ENCODE measurements at places on chromosomes 2 and 18.

DNA sequence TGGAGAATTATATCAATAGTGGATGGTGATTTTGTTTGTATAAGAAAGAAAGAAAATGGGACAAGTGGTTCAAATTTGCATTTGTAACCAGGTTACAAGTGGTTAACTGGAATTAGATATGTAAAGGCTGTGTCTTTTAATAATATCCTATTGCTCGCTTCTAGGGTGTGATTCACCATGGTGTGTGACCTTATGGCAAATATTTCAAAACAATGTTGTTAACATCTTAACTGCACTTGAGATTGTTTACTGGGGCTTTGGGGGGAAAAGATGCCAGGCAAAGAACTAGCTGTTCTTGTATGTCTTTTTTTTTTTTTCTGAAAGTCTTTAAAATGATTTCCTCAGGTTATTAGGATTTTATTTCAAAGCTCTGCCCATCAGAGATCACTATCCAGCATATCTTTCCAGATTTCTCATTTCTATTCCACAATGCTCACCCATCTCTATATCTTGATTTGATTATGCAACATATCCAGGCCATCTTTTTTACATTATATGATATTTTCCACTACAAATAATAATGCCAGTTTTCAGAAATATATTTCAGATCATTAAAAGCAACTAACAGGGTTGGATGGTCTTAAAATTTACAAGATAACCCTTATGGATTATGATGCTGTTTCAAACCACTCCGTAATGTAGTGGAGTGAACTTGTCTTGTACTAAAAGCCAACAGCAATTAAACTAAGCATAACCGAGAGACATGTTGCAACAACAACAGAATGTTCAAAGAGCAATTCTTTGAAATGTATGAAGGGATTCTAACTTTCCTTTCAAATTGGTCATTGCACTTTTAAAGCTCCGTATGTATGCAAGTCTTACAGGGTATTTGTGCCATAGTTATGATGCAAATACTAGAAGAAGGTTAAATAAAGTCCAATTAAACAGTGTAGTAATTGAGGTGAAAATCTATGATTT lies 341.5 kb upstream of the ETAA1 start:
- no peaks in the 10 kb centered on the region for H3K36me3 ChIP-seq
- no peaks in the 10 kb centered on the region for H3K4me1 ChIP-seq
- DNase-seq = no peak
- no peak overlapping the region for H3K27ac ChIP-seq

GRCh38 chr2:33166287-33166881 lies 219.6 kb downstream of the LTBP1 start:
- H3K27ac ChIP-seq = no peak overlapping the region
- no peaks in the 10 kb centered on the region for H3K4me1 ChIP-seq
- no peaks in the 10 kb centered on the region for H3K36me3 ChIP-seq
- DNase-seq = no peak
- H3K27me3 ChIP-seq = no peaks in the 10 kb centered on the region

DNA sequence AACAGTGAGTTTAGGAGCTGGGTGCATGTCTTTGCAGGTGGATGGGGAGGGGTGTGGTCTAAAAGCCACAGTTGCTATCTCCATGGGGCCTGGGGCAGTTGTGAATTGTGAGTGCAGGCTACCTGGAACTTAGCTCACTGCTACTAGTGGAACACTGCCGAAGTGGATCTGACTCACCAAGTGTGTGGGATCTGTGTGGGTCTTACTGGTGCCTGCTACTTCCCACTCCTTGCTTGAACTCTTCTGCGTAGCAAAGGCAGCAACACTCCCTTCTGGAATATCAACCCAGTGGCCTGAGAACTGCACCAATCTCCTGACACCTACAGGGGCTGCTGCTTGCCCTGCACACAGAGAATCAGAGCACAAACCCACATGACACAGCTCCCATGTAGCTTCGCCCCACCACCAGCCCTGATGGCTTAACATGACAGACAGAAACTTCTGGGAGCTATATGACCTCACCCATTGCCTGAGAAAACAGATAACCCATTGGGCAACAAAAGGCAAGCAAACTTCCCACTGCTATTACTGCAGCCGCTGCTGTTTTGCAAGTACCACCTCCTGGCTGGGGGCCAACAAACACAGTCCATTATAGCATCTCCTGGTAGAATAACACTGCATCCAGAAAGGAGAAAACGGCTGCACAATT lies 455.1 kb upstream of the DDX18 start:
- H3K4me3 ChIP-seq = no peak overlapping the region
- DNase-seq = no peak
- no peak overlapping the region for H3K27ac ChIP-seq
- H3K27me3 ChIP-seq = no peaks in the 10 kb centered on the region
- H3K4me1 ChIP-seq = no peaks in the 10 kb centered on the region

- no peak overlapping the region for H3K4me3 ChIP-seq
- DNase-seq = no peak
- H3K4me1 ChIP-seq = no peaks in the 10 kb centered on the region
- H3K27ac ChIP-seq = no peak overlapping the region
- no peaks in the 10 kb centered on the region for H3K36me3 ChIP-seq
- H3K27me3 ChIP-seq = no peaks in the 10 kb centered on the region
Observed at GRCh38 chr2:5022061-5022460, 670.1 kb upstream of the SOX11 start.

- H3K27ac ChIP-seq = no peak overlapping the region
- no peaks in the 10 kb centered on the region for H3K27me3 ChIP-seq
- DNase-seq = no peak
Observed at GRCh38 chr2:36663851-36664695, 32.4 kb upstream of the VIT start.

DNA sequence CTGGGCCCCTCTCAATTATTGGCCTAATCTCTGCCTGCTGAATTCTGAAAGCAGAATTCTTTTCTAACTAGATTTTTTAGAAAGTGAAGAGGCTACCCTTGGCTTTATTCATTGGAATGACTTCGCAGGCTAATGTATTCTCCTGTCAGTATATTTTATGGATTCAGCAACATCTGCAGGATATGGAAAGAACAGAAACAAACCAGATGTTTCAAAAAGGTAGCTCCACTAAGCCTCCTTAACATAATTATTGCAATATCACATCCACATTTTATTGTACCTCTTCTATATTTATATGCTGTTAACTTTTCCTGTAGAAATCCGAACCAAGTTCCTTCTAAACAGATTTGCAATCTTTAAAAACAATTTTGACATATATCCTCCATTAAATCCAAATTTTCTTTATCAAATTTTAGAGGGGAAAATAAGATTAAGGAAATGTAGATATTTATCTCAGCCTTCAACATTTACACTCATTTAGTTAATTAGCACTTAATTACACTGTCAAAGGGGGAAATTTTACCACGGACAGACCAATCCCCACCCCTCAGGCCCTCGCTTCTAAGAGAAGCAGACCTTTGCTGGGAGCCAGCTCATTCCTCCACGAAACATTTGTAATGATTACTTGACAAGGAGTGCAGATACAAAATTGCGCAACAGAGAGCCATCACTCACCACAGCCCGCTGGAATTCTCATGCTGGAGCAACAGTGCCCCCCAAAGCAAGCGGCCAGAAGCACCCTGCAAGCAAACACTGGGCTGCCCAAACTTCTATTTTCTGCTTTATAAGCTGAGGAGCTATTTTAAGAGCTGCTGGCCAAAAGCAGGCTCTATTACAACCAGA lies 253.4 kb downstream of the ETAA1 start:
- no peaks in the 10 kb centered on the region for H3K36me3 ChIP-seq
- H3K27me3 ChIP-seq = no peaks in the 10 kb centered on the region

GRCh38 chr2:182283512-182283911 lies 143.3 kb downstream of the PDE1A start:
- H3K4me1 ChIP-seq = no peaks in the 10 kb centered on the region
- no peaks in the 10 kb centered on the region for H3K27me3 ChIP-seq
- H3K27ac ChIP-seq = no peak overlapping the region
- H3K4me3 ChIP-seq = no peak overlapping the region
- DNase-seq = no peak
- no peaks in the 10 kb centered on the region for H3K36me3 ChIP-seq

- H3K27ac ChIP-seq = no peak overlapping the region
- no peaks in the 10 kb centered on the region for H3K4me1 ChIP-seq
- no peaks in the 10 kb centered on the region for H3K36me3 ChIP-seq
- no peaks in the 10 kb centered on the region for H3K27me3 ChIP-seq
Observed at GRCh38 chr2:184041777-184042176, 556.6 kb upstream of the ZNF804A start.

GRCh38 chr2:106034325-106034724 lies 159.8 kb downstream of the UXS1 start:
- H3K27me3 ChIP-seq = no peaks in the 10 kb centered on the region
- no peak for DNase-seq
- no peak overlapping the region for H3K27ac ChIP-seq
- H3K36me3 ChIP-seq = no peaks in the 10 kb centered on the region

GRCh38 chr2:46071074-46071473 lies 226.1 kb upstream of the EPAS1 start:
- H3K4me3 ChIP-seq = no peak overlapping the region
- H3K27me3 ChIP-seq = no peaks in the 10 kb centered on the region
- no peaks in the 10 kb centered on the region for H3K36me3 ChIP-seq
- no peaks in the 10 kb centered on the region for H3K4me1 ChIP-seq

DNA sequence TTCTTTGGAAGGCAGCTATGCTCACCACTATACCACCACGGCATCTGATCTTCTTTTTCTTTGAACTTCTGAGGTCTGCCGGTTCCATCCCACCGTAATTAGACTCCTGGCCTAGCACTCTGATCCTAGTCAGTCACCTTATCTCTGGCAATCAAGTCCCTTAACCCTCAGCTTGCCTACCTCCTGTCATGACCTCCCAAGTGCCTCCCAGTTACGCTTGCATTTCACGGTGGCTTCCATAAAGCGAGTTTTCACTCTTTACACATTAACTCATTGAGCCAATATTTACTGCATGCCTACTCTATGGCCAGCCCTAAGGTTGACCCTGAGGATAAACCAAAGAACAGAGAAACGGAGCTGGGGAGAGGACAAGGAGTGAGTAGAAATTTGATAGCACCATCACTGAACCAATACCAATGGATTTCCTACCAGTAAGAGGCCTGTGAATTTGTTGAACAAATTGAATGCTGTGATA lies 37.8 kb upstream of the TMEM182 start:
- H3K27ac ChIP-seq = no peak overlapping the region
- DNase-seq = no peak
- H3K27me3 ChIP-seq = no peaks in the 10 kb centered on the region
- no peak overlapping the region for H3K4me3 ChIP-seq
- H3K36me3 ChIP-seq = no peaks in the 10 kb centered on the region

- H3K27ac ChIP-seq = peak overlapping the region; percentile 24
- H3K4me3 ChIP-seq = no peak overlapping the region
- no peaks in the 10 kb centered on the region for H3K4me1 ChIP-seq
- no peak for DNase-seq
Observed at GRCh38 chr2:217530392-217531090, 472.3 kb downstream of the TNS1 start.

DNA sequence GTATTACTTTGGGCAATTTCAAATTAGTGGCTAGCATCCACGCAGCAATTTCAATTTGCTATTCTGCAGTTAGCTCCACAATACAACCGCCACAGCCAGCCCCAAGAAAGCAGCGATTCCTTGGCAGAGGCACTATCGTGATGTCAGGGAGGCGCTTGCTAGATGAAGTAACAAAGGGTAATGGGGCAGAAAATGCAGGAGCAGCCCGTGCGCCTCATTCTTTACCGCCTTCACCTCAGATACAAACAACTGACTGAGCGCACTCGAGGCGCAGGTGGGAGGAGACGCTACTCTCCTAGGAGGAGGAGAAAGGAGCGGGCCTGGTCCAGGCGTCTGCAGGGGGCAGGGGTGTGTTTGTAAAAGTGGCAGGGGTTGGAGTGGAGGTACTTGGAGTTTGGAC lies 76.9 kb upstream of the ASB18 start:
- H3K27ac ChIP-seq = no peak overlapping the region
- no peaks in the 10 kb centered on the region for H3K36me3 ChIP-seq

Data from breast epithelium (tissue), 4 donors.